Transverse colon (tissue), 4 donors: ENCODE measurements at places on chromosomes 13 and 19. TPM values are rescaled to one million over a fixed set of nuclear protein-coding genes. Genes with fewer than 3 reads are reported as not detected.
A peak's percentile ranks its signal among the peaks of the same experiment; 100 is the strongest.

DNA sequence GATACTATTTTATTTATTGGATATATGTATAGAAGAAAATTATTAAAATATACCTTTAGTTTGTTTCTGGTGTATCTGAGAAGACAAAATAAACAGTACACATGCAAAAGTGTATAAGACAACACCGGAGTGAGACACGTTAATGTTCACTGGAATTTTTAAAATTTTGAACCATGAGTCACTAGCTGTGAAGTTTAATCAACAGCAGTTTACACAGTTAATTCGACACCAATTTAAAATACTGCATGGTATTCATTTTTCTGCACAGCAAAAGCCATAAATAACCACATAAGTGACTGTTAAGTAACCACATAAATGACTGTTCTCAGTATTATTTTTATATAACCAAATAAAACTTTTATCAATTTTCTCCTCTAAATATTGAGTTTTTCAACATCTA is 418.7 kb upstream of the NBEA start:
- H3K27ac ChIP-seq = no peak overlapping the region
- H3K4me1 ChIP-seq = no peaks in the 10 kb centered on the region
- no peaks in the 10 kb centered on the region for H3K36me3 ChIP-seq
- no peak overlapping the region for H3K4me3 ChIP-seq
- H3K27me3 ChIP-seq = no peaks in the 10 kb centered on the region
- no peak for DNase-seq

GRCh38 chr19:41553804-41554203 is 22.2 kb upstream of the CEACAM21 start:
- DNase-seq = no peak
- H3K27ac ChIP-seq = peak overlapping the region; percentile 77
- peaks cover 54% of the 10 kb centered on the region for H3K27me3 ChIP-seq
- H3K4me3 ChIP-seq = no peak overlapping the region
- H3K36me3 ChIP-seq = no peaks in the 10 kb centered on the region

DNA sequence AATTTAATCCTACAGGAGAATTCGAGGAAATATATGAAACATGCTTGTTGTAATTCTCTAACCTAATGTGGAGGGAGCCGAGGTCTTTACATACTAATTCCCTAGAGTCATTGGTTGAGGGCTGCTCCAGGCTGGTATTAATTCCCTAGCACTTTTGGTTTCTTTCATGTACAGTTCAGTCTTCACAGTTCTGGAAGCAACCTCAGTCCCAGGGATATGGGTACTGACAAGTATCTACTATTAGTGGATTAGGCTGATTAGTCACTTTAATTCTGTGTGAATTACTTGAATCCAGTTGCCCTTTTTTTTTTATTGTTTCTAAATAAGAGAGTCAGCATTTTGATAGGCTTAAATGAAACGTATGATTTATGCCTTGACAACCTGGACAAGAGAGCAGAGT is 172.3 kb upstream of the HTR2A start:
- H3K4me1 ChIP-seq = no peaks in the 10 kb centered on the region
- no peak overlapping the region for H3K27ac ChIP-seq
- H3K27me3 ChIP-seq = no peaks in the 10 kb centered on the region
- no peak overlapping the region for H3K4me3 ChIP-seq

DNA sequence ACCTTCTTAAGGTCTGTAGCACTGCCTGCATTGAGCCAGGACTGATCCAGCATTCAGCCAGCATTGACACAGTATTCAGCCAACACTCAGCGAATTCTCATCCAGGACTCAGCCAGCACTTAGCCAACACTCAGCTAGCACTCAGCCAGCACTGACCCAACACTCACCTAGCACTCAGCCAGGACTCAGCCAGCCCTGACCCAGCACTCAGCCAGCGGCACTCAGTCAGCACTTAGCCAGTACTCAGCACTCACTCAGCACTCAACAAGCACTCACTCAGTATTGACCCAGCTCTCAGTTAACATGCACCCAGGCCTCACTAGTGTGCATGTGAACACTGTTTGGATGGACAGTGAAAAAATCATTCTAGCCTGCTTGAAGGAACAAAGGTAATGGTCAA is 55.0 kb downstream of the TSHZ3 start:
- H3K36me3 ChIP-seq = no peaks in the 10 kb centered on the region
- DNase-seq = no peak
- H3K4me3 ChIP-seq = no peak overlapping the region
- H3K4me1 ChIP-seq = no peaks in the 10 kb centered on the region
- no peaks in the 10 kb centered on the region for H3K27me3 ChIP-seq

DNA sequence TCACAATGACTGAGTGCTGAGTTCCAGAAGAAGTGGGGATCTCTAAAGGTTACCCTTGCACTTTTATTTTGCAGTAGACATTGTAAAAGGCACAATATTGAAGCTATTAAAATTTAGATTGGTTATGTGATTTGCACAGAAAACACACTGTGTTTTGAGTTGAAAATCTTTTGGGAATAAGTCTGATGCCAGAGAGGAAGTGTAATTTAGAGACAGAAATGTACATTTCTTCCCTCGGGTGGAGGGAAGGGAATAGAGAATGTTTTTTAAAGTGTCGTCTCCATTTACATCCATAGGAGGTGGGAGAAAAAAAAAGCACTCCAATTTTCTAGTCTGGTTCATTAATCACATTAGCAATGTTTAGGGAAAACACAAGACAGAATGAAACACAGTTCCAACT is 465.8 kb downstream of the OLFM4 start:
- H3K4me3 ChIP-seq = no peak overlapping the region
- H3K36me3 ChIP-seq = no peaks in the 10 kb centered on the region
- no peaks in the 10 kb centered on the region for H3K27me3 ChIP-seq
- no peak overlapping the region for H3K27ac ChIP-seq

DNA sequence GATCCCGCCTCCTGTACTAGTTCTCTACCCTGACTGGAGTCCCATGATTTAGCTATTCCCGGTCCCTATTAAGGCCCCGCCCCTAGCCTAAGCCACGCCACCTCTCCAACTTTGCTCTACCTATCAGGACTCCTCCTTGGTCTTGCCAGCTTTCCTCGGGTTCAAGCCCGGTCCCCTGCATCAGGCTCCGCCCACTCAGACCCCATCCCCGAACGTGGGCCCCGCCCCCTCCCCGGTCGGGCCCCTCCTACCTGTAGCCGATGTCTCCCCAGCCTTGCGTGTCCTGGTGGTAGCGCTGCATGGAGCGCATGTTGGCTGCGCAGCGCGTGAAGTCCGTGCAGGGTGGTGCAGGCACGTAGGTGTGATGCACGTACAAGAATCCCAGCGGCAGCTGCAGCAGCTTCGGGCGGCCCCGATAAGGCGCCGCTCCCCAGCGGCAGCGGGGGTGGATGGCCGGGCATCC is 7.3 kb upstream of the RASAL3 start:
- no peak overlapping the region for H3K4me3 ChIP-seq
- no peak overlapping the region for H3K27ac ChIP-seq
- peaks cover 18% of the 10 kb centered on the region for H3K4me1 ChIP-seq
- H3K36me3 ChIP-seq = no peaks in the 10 kb centered on the region
- peaks cover 48% of the 10 kb centered on the region for H3K27me3 ChIP-seq
- DNase-seq = no peak

DNA sequence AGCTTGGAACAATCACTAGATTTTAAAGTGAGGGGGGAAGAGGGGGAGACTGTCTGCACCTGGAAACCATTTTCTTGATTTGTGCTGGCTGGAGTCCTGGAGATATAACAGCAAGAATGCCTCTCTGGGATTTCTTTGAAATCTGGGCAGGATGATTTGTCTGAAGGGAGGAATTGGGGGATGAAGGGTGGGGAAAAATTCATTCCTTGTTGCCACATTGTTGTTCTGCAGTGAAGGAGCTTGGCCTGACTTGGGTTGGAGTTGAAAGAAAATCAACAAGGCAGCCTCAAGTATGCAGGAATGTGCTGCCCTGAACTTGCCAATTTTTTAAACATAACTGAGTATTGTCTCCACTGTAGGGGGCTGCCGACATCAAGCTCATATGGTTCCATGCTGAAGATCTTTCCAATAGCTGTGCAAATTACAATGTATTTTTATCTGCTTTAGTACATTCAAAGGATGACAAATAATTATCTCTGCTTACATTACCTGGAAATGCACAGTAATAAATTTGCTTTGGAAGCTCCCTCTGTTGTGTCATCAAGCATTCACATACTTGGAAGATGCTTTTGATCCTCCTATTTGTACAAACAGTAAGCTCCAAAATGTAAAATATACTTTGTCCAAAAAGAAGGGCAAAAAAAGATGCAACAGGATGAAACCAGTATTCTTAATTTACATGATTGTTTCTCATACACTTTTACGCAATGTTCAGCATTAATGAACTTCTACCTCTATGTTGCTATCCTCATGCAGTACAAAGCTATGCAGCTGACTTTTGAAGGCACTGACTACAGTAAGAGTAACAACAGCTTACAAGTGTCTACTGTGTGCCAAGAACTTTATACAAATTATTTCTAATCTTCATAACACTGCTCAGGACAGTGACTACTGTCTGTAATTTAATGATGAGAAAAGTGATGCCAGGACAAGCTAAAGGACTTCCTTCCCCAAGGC is 627.9 kb upstream of the KLF12 start:
- no peak overlapping the region for H3K27ac ChIP-seq
- DNase-seq = no peak
- no peaks in the 10 kb centered on the region for H3K36me3 ChIP-seq
- no peaks in the 10 kb centered on the region for H3K27me3 ChIP-seq

- H3K4me3 ChIP-seq = no peak overlapping the region
- peaks cover 6% of the 10 kb centered on the region for H3K4me1 ChIP-seq
- no peak overlapping the region for H3K27ac ChIP-seq
Observed at GRCh38 chr13:49214917-49215376, 5.2 kb upstream of the MLNR start.

DNA sequence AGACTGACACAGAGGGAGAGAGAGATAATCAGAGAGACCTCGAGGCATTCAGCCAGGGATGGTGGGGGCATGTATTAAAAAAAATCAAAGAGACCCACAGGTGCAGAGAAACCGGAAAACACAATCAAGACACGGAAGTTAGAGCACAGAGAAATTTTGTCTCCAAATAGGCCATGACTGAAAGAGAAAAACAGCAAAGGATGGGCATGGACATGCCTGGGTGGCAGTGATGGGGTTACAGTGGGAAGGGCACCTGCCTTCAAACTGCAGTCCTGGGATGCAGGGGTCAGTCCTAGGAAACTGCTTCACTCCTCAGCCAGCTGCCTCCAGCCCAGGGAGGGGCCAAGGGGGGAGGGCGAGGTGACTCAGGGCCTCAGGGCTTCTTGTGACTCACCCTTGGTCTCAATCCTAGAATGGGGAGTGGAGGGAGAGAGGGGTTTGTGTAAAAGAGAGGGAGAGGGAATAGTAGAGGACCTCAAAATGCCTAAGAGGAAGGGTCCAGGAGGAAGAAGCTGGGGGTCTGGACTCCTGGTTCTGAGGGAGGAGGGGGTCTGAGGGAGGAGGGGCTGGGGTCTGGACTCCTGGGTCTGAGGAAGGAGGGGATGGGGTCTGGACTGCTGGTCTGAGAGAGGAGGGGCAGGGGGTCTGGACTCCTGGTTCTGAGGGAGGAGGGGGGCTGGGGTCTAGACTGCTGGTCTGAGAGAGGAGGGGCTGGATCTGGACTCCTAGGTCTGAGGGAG is 3.6 kb upstream of the KCNN4 start:
- peaks cover 29% of the 10 kb centered on the region for H3K4me1 ChIP-seq
- no peaks in the 10 kb centered on the region for H3K27me3 ChIP-seq
- peak; percentile 79 for DNase-seq
- H3K36me3 ChIP-seq = no peaks in the 10 kb centered on the region

DNA sequence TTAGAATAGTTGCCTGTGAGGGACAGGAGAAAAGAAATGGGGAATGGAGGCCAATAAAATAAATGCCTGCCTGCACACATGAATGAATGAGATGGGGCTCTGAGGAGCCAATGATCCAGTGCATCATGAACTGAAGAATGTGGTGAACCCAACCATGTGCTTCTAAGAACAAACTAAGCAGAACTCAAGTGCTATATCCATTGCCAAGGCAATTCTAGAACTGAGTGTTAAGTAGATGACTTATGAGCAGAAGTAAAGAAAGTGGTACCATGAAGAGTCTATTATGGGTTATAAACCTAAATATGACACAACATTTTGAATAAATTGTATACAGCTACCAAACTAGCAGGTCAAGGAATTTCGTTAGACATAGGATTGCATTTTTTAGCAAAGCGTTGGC is 186.1 kb downstream of the KATNAL1 start:
- H3K36me3 ChIP-seq = no peaks in the 10 kb centered on the region
- no peak overlapping the region for H3K27ac ChIP-seq
- no peak for DNase-seq
- H3K4me3 ChIP-seq = no peak overlapping the region

DNA sequence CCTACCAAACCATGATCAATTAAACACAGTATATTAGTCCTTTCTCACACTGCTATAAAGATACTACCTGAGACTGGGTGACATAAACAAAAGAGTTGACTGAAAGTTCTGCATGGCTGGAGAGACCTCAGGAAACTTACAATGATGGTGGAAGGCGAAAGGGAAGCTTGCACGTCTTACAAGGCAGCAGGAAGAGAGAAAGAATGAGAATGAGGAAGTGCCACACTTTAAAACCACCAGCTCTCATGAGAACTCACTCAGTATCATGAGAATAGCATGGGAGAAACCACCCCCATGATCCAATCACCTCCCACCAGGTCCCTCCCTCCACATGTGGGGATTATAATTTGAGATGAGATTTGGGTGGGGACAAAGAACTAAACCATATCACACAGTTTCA is 324.9 kb upstream of the ZNF507 start:
- no peak overlapping the region for H3K4me3 ChIP-seq
- H3K4me1 ChIP-seq = no peaks in the 10 kb centered on the region
- no peaks in the 10 kb centered on the region for H3K36me3 ChIP-seq
- no peaks in the 10 kb centered on the region for H3K27me3 ChIP-seq

DNA sequence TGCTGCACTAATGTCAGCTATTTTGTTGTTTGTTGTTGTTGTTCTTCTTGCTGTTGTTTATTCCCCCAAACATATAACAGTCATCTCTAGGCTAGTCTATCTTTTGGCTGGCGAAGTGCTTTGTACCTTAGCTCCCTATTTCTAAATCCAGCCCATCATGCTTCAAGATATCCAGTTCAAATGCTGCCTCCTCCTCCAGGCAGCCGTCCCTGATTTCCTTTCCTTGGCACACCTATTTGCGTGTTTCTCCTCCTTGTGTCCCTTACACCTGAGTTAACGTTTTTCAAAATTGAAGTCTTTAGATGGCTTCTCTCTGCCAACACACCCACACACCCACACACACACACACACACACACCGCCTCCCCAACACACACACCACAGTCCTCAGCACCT is 25.5 kb downstream of the INSR start:
- H3K27ac ChIP-seq = peak overlapping the region; percentile 49
- no peaks in the 10 kb centered on the region for H3K27me3 ChIP-seq
- no peak for DNase-seq
- no peaks in the 10 kb centered on the region for H3K36me3 ChIP-seq
- no peak overlapping the region for H3K4me3 ChIP-seq

Gene CFAP97D2
- not detected for total RNA-seq

Gene LPAR2
- total RNA-seq = 19.2 TPM

Gene ZNF560
- total RNA-seq = not detected

Gene ZSWIM9
- 24.7 TPM for total RNA-seq

Gene ZNF575
- 0.20 TPM for total RNA-seq

Gene SYNE4
- total RNA-seq = 1.2 TPM
